HS-5 (cell line): ENCODE measurements at places on chromosomes 6 and 20.

DNA sequence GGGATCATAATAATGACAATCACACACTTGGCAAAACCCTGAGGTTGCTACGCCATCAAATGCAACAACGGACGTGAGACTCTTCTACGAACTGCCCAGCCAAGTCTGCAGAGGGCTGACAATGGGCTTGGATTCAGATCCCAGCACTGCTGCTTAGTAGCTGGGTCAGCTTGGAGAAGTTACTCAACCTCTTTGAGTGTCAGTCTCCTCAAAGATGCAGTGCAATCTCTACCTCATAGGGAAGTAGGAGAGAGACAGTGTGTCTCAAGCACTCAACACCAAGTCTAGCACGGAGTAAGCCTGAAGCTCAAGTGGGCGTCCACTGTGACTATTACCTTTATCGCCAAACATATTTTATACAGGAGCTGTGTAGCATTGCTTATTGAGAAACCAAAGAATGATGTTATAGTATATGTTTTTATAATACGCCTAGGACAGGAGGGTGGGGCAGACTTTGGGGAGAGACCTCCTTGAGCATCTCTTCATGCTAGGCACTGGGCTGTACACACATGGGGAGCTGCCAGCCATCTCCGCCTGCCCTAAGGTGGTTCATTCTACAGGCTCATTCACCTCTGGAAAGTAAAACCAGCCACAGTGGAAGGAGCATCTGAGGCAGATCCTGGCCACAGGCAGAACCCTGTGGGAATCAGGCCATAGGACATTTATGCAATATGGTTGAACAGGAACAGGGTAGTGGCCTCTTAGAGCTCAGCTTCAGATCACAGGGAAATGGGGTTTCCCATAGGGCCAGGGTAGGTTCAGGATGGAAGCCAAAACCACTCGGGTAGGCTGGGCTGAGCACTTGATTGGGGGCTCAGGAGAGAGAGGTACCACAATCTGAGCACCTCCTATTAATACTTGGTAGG lies 160.2 kb downstream of the MRPL14 start:
- no peak for DNase-seq

GRCh38 chr6:46310196-46310595 lies 139.4 kb upstream of the ENPP5 start:
- DNase-seq = no peak

- DNase-seq = no peak
Observed at GRCh38 chr20:57198132-57199072, 68.0 kb downstream of the BMP7 start.

GRCh38 chr6:99366852-99367251 lies 17.4 kb upstream of the FAXC start:
- no peak for DNase-seq

- no peak for DNase-seq
Observed at GRCh38 chr6:34302929-34303328, 54.1 kb upstream of the SMIM29 start.

GRCh38 chr6:127102299-127102698 lies 16.2 kb upstream of the RSPO3 start:
- DNase-seq = peak; percentile 80

GRCh38 chr20:20423117-20423516 lies 55.2 kb downstream of the INSM1 start:
- DNase-seq = no peak

- DNase-seq = no peak
Observed at GRCh38 chr6:49255335-49255734, 207.7 kb downstream of the MMUT start.

GRCh38 chr6:117359581-117359980 lies 66.2 kb downstream of the ROS1 start:
- DNase-seq = no peak

DNA sequence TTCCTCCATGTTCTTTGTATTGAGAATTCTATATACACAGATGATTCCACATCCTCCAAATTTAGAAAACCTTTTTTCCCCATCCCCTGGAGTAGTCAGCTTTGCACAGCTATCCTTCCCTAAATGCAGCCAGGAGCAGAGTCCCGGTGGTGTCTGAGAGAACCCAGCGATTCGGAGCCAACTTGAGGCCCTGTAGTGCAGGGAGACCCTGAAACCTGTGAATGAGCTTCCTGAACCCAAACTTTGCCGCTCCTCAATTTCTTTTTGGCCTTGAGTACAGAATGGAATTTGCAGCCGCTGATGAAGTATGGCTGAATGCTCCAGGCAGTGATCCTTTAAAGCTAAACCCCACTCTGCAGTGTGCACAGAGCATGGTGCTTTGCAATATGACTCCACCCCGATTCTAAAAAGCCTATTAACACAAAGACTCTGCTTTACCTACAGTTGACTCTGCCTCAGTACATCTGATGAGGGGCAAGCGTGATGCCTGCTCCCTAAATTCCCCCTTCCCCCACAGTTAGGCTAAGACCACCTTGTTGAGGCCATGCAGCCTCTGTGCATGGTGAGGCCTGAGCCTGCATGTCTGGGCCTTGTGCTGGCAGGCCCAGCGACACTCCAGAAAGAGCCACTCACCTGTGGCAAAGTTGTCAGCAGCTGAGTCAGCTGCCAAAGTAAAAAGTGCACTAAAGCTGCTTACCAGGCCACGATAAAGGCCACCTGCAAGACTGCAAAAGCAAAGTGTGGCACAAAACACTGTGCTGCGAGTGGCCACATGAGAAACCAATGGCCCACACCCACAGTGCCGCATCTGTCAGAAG lies 82.1 kb downstream of the PLEKHG1 start:
- no peak for DNase-seq

DNA sequence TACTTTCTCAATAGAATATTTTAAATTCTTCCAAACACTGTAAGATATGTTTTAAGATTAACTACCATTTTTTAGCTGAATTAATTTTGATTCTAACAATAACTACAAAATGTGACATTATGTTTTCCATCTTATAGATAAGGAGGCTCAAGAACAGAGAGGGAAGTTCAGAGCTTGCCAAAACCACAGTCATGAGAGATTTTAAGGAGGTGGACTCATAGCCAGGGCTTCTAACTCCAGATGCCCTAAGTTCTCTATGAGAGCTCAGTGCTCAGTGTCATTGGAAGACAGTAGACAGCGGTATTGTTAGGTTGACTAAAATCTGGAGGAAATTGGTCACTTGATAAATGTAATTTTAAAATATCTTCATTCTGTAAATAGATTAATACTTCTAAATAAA lies 144.2 kb downstream of the PACRG start:
- DNase-seq = no peak

GRCh38 chr6:150301846-150302519 lies 66.8 kb upstream of the IYD start:
- DNase-seq = peak; percentile 40

DNA sequence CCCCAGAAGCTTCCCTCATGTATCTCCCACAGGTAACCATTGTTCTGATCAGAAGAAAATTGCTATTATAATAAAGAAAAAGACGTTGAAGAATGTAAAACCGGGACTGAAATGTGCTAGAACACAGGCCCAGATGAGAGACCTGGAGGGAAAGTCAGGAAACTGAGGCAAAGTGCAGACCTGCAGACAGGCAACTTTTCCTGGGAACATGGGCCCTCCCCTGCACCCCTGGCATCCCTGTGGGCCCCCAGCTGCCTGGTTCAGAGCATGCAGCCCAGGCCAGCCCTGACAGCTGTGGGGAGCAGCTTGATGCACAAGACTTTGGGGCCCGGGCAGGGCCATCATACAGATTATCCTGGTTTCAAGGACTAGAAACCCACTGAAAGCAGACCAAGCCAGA lies 212.2 kb downstream of the CDC5L start:
- DNase-seq = no peak

DNA sequence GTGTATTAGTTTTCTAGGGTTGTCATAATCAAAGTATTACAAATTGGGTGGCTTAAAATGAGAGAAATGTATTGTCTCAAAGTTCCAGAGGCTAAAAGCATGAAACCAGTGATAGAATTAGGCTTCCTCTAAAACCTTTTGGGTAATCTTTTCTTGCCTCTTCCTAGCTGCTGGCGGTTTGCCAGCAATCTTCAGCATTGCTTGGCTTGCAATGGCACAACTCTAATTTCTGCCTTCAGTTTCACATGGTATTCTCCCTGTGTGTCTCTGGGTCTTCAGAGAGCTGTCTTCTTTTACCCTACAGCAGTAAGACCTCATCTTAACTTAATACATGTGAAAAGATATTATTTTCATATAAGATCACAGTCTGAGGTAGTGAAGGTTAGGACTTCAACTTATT lies 479.1 kb upstream of the GJE1 start:
- DNase-seq = no peak
